Cortex of kidney (tissue), 1 donor: ENCODE measurements at places on chromosomes 12 and 14.
A peak's percentile ranks its signal among the peaks of the same experiment; 100 is the strongest.

GRCh38 chr14:58733451-58734208, 95.9 kb downstream of the DACT1 start:
- no peak for DNase-seq

DNA sequence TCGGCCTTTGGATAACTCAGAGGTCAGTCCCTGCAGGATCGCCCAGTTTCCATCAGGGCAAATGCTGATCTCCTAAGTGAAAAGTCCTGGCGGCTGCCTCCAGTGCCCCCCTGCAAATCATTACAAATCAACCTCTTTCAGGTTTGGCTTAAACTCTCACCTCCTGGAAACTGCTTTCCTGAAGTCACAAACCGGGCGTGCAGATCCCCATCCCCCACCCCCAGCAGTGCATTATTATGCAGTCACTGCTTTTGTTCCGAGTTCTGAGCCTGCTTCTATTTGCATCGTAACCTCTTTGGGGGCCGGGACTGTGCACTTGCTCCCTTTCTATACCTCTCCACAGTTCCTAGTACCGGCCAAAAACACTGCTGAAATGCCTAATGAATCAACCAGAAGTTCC, at the start of gene USP44:
Gene USP44, minus strand, starts transcription at position 172 of the 400 bp plus-strand sequence. CDS start 17,220 bp downstream, outside the sequence.
- DNase-seq: no peak

DNA sequence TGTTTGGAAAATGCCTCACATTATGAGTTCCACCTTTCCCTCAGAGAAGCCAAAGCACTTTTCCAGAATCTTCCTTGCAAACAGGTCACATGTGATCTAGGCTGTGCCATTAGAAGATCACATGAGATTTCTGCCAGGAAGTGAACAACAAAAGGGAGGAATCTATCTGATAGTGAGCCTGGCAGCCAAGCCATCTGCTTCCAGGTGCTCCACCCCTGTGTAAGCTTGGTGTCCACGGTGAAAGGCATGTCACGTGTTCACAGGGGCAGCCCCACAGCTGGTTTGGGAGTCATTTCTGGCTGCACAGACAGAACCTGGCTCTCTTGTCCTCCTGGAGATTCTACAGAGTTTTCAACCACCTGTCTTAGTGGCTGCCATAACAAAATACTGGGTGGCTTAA, 3.5 kb upstream of the KSR2 start:
- DNase-seq: no peak

DNA sequence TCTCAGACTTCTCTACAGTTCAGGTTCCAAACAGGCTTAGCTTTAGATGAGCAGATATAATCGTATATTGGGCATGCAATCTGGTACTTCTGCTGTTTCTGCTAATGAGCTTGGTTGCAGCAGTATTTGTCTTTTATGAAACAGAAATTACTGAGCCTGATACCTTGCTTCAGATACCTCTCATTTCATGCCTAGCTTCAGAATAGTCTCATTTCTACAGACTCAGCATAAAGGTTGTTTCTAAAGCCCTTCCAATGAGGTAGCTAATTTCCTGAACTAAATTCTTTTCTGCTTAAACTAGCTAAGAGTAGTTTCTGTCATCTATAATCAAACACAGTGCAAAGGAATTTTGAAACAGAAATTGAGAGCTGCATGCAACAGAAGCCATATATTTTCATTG, 275.0 kb upstream of the KITLG start:
- DNase-seq: no peak

DNA sequence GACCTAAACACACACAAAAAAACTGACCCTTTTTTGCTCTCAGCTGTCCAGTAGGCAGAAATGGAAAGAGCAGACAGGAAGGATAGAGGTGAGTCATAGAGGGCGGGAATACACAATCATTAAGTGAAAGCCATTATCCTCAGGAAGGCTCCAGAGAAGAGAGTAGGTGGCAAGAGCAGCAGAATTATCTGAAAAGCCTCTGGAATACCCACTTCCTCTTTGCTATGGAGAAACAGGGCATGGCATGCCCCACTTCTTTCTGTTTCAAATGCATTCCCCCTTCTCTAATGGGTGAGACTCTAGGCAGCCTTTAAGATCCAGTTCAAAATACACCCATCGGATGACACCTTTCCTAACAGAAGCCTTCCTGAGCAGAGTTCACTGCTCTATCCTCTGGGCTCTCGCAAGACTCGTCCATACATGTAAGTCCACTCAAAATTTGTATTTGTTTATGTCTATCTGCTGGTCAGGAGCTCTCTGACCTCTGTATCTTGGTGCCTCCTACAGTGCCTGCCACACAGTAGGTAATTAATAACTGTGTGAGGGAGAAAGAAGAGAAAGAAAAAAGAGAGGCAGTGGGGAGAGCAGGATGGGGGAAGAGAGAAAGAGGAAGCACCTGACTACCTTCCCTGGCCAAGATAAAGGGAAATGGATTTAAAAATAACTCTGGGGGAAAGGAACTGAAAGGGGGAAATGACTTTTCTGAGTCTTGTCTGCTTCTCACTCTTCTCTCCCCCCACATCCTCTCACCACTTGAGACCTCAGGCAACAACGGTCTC, 8.5 kb downstream of the KLHL33 start:
- DNase-seq: no peak

- no peak for DNase-seq
These were observed 78.7 kb downstream of the PLXNC1 start for GRCh38 chr12:94227066-94227465.

DNA sequence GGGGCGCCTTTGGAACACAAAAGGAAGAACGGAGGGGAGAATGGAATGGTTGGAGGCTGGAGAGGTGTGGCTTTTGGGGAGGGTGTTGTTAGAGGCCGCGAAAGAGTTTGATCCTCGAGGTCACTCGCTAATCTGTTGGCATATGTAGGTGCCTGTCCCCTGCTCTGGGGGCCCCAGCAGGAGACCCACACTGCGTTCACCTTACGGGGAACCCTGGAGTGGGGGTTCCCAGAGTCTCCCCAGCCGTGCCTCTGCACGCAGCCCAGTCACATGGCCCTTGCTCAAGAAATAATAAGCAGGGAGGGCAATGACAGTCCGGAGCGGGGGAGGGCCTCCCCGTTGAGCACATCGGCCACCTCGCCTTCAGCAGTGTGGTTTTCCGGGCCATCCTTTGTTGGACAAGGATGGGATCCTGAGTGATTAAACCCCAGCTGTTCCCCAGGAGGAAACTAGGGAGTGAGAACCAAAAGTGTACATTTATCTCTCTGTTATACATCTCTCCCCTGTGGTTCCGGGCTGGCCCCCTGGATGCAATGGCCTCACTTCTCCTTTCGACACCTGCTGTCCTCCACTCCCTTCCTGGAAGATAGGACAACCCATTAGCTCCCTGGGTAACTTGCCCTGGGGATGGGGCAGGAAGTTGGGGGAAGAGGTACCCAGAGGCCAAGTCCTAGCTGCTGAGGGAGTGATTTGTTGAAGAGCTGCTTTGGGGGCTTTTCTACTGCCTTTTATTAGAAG, 1.3 kb downstream of the PLEKHG3 start:
- DNase-seq: no peak

GRCh38 chr12:131131808-131132117, 178.1 kb downstream of the ADGRD1 start:
- no peak for DNase-seq

GRCh38 chr14:94267352-94267751, 25.7 kb downstream of the SERPINA10 start:
- no peak for DNase-seq

- no peak for DNase-seq
These were observed 74.8 kb downstream of the PAPOLA start for GRCh38 chr14:96576937-96577336.

GRCh38 chr12:15276088-15276698, 46.1 kb upstream of the PTPRO start:
- DNase-seq: no peak

GRCh38 chr14:20559461-20559904, 1.4 kb downstream of the RNASE9 start:
- DNase-seq: no peak

- DNase-seq: no peak
These were observed 19.1 kb upstream of the FICD start for GRCh38 chr12:108495823-108496579.

- no peak for DNase-seq
These were observed 11.6 kb upstream of the SMCO2 start for GRCh38 chr12:27434673-27435565.

DNA sequence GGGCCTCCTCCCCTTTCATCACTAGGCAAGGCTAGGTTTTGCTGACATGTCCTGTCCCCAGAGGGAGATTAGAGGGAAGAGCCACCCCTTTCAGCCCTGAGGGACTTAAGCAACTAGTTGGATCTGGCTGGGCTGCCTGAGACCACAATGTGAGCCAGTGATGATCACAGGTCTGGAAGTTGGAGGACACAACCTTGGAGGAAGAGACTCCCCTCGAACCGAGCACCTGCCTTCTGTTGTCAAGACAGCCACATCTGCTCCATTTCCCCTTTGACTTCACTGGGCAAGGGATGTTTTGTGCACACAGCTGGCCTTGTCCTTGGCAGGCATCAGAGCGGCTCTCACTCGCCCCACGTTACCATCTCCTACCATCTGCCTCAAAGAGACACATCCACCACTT, 31.4 kb downstream of the MVK start:
- DNase-seq: no peak

- no peak for DNase-seq
These were observed 1.1 kb downstream of the PHLDA1 start for GRCh38 chr12:76030341-76031080.

DNA sequence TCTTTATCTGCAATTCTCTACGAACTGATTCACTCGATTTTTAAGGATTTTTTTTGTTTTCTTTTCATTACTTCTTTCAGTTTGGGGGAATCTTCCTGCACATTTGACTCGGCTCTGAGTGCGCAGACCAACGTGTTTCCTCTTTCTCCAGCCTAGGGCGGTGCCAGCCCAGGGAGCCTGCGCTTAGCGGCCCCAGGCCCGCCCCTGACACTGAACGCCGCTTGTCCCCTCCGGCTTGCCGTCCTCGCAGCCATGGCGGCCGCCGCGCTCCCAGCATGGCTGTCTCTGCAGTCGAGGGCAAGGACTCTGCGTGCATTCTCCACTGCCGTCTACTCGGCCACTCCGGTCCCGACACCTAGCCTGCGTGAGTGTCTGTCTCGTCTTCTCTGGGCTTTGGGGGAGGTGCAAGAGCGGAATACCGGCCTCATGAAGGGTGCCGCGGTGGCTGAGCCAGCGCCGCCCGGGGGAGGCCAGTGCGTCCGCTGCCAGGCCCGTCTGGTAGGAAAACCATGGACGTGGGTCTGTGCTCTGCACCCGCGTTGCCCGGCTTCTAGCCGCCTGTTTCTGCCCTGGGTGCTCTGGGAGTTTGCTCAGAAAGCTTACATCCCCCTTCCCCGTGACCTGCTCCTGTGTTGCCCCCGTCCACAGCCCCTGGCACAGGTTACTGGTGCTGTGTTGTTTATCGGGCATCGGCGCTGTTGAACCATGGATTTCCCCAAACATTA, at the start of gene MRPS35:
Gene MRPS35, plus strand, starts transcription at position 241 of the 725 bp plus-strand sequence. Its CDS starts 12 bp downstream, at position 253.
- DNase-seq: peak; percentile 31

GRCh38 chr12:100672075-100672592, 98.7 kb downstream of the GAS2L3 start:
- DNase-seq: no peak

DNA sequence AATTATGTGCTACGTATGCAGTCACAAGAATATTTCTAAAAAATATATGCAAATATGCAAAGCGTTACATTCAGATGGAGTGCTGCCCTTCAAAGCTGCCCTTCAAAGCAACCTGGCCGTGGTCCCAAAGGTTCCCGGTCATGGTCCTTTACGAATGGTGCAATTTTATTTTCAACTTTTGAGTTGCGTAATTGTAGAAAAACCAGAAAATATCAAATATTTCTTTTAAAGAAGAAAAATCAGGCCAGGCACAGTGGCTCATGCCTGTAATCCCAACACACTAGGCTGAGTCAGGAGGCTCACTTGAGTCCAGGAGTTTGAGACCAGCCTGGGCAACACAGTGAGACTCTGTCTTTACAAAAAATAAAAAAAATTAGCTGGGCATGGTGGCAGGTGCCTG, 21.4 kb downstream of the CLSTN3 start:
- no peak for DNase-seq

GRCh38 chr12:107130830-107131611, 37.7 kb upstream of the CRY1 start:
- DNase-seq: no peak

DNA sequence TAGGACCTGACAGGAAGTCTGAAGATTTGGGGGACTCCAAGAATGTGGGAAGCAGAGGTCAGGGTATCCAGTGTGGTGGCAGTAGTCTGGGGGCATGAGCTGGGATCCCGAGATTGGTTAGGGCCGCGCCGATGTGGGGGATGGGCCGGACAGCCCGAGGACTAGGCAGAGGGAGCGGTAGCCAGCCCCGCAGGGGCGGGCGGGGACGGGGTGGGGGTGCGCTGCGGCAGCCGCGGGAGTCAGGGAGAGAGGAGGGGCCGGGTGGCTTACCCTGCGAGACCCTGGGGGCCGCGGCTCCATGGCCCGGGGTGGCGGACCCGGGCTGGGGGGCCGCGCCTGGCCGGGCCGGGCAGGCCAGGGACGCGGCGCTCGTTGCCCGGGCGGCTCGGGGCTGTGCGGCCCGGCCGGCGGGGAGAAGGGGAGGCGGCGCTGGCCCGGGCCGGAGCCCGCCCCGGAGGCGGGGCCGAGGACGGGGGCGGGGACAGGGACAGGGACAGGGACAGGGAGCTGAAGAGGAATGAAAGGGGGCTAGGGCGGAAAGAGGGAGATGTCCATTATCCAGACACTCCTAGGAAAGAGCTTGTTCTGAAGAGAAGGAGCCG, 5.6 kb downstream of the ZNF385A start:
- no peak for DNase-seq

- no peak for DNase-seq
These were observed 16.3 kb downstream of the ZBTB39 start for GRCh38 chr12:56989861-56990610.

GRCh38 chr14:96053248-96053599, 14.1 kb downstream of the C14orf132 start:
- DNase-seq: no peak

GRCh38 chr12:68633614-68634558, 23.2 kb downstream of the RAP1B start:
- DNase-seq: no peak

DNA sequence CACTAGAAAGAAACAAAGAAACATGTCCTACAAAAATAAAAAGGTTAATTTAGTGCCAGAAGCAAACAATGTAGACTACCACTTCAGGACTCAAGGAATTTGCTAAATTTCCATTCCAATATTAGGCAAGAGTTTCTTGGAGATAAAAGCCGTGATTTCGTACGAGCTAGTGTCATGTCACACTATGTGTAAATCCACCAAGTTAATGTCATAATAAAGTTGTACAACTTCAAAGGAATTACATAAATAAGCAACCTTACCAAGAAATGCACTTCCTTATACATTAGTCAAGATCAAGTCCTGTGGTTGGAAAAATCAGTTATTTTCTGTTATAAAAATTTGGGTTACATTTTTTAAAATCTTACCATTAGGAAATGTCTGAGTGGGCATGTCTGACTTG, 1222.8 kb downstream of the GALC start:
- DNase-seq: no peak

GRCh38 chr12:85782711-85783110, 53.5 kb downstream of the RASSF9 start:
- DNase-seq: no peak

- no peak for DNase-seq
These were observed 245.9 kb downstream of the CHST11 start for GRCh38 chr12:104702565-104703139.

DNA sequence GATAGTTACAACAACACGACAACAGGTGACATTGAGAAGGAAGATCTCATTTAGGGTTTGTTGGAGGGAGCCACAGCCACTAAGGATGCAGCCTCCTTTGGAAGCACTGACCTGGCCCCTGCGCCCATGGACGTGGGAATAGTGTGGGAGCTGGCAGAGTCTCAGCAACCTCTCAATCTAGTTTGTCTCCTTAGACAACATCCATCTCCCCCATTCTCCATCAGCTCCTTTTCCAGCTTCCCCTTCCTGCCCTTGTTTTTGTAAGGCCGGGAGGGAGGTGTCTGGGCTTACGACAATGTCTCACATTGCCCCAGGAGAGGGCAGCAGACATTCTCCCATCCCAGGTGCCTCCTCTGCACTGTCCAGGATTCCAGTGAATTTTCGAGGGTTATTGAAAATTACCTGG, 170.2 kb upstream of the PZP start:
- DNase-seq: no peak
